ENCODE measurements at places on chromosomes 16 and 17.

GRCh38 chr17:74497471-74497870 lies 31.0 kb downstream of the CD300A start:
- no peak for DNase-seq

- no peak for DNase-seq
Observed at GRCh38 chr17:45411348-45412105, 21.1 kb downstream of the ARHGAP27 start.

DNA sequence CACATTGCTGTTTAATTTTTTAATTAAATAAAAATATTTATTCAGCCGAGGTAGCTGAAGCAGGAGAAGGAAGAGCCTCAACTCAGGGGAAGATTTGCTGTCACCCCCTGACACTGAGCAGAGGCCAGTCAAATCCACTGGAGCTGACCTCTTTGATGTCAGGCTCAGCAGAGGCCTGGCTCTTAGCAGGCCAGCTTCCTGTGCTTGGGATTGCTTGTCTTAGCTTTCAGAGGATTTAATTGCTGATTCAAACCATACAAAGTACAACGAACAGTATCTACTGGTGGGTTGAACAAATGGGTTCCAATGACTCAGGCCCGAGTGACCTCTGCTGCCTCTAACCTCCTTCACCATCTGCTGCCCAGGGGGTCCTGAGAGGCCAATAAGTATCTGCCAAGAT lies 417.0 kb upstream of the HSBP1 start:
- DNase-seq: no peak

- no peak for DNase-seq
Observed at GRCh38 chr16:50957056-50957455, 194.0 kb downstream of the SALL1 start.

GRCh38 chr17:49699966-49700575 lies 7.7 kb downstream of the SLC35B1 start:
- DNase-seq: no peak

- DNase-seq: no peak
Observed at GRCh38 chr16:84327926-84328505, 33.3 kb downstream of the WFDC1 start.

GRCh38 chr17:40190197-40191021 lies 13.1 kb downstream of the RAPGEFL1 start:
- DNase-seq: peak; percentile 45

DNA sequence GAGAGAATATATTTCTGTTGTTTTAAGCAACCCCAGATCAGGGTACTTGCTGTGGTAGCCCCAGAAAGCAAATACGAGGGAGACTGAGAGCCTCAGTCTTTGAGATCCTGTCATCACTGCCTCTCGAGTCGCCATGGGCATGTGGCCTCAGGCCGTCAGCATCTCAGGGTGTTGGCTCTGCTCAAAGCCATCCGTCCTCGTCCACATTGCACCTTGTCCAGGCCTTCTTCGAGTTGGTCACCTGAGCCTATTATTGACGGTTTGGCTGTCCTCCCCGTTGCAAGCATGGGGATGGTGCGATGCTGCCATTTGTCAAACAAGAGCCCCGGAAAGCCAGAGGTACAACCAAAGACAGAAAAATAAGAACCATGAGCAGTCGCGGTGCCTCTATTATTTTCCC lies 136.9 kb downstream of the IRF8 start:
- no peak for DNase-seq

DNA sequence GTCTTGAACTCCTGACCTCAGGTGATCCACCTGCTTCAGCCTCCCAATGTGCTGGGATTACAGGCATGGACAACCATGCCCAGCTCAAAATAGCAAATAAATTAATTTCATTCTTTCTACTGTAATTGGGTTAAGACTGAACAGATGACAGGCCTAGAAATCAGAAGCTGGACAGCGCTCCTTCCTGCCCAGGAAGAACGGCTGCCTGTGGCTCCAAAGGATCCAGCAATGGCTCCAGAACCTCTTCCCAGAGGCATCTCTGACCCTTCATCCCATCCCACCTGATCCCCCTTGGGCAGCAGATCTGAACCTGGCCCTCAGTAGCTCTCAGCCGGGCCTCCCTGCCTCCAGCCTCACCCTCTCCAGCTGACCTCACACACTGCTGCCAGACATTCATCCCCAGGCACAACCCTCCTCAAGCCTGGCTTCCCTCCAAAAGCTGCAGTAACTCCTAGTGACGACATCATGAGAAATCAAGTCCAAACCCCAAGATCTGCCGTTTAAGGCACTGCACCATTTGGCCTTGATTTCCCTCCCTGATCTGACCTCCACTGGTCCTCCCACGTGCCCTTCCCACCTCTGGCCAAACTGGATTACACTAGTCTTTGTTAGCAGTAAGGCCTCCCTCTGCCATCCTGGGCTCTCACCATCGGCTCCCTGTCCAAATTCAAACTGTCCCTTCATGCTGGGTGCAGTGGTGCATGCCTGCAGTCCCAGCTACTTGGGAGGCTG lies 3.1 kb upstream of the MIF4GD start:
- no peak for DNase-seq

- DNase-seq: no peak
Observed at GRCh38 chr17:73747221-73748002, 103.2 kb upstream of the SDK2 start.

DNA sequence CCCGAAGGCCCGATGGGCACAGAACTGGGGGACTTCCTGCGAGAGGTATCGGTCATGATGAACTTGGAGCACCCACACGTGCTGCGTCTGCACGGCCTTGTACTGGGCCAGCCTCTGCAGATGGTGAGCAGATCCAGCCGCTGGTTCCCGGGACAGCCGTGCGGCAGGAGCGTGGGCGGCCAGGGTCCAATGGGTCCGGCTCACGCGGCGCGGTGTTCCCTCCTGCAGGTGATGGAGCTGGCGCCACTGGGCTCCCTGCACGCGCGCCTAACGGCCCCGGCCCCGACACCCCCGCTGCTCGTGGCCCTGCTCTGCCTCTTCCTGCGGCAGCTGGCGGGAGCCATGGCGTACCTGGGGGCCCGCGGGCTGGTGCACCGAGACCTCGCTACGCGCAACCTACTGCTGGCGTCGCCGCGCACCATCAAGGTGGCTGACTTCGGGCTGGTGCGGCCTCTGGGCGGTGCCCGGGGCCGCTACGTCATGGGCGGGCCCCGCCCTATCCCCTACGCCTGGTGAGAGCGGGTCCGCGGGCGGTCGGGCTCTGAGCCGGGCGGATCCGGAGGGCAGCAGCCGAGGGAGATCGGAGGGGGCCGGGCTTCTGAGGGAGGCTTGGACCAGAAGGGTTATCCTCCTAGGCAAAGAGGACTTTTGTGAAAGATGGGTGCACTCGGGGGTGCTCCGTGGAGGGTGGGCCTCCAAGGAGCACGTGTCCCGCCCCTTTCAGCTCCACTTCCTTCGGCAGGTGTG lies 3.0 kb downstream of the TNK1 start:
- DNase-seq: peak; percentile 93

DNA sequence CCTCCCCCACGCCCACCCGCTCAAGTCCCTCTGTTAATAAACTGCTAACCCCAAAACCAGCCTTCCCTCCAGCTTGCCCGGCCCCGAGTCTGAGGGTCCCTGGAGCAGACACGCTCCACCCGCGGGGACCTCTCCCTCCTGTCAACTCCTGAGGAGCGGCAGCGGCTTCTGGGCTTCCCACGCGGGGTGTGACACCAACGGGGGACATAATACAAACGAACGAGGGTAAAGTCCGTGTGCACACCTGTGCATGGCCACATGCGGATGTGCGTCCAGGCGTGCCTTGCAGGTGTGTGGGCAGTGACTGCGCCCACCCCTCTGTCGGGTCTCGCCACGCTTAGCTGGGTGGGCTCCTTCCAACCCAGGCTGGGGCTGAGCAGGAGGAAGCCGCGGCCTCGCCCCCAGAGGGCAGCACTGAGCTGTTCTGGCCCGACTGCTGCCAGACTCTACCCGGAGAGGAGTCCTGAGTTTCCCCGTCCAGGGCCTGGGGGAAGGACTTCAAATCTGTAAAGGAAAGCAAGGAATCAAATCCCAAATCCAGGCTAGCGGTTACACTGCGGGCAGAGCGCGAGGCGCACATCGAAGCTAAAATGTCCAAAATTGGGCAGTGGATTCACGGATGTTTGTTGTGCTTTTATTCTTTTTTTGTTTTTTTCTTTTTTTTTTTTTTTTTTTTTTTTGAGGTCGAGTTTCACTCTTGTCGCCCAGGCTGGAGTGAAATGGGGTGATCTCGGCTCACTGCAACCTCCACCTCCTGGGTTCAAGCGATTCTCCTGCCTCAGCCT lies 24.2 kb upstream of the KRT17 start:
- DNase-seq: peak; percentile 89

GRCh38 chr16:86722970-86723369 lies 144.6 kb downstream of the FOXL1 start:
- no peak for DNase-seq

GRCh38 chr16:87297918-87298631 lies 19.1 kb downstream of the C16orf95 start:
- peak; percentile 67 for DNase-seq

DNA sequence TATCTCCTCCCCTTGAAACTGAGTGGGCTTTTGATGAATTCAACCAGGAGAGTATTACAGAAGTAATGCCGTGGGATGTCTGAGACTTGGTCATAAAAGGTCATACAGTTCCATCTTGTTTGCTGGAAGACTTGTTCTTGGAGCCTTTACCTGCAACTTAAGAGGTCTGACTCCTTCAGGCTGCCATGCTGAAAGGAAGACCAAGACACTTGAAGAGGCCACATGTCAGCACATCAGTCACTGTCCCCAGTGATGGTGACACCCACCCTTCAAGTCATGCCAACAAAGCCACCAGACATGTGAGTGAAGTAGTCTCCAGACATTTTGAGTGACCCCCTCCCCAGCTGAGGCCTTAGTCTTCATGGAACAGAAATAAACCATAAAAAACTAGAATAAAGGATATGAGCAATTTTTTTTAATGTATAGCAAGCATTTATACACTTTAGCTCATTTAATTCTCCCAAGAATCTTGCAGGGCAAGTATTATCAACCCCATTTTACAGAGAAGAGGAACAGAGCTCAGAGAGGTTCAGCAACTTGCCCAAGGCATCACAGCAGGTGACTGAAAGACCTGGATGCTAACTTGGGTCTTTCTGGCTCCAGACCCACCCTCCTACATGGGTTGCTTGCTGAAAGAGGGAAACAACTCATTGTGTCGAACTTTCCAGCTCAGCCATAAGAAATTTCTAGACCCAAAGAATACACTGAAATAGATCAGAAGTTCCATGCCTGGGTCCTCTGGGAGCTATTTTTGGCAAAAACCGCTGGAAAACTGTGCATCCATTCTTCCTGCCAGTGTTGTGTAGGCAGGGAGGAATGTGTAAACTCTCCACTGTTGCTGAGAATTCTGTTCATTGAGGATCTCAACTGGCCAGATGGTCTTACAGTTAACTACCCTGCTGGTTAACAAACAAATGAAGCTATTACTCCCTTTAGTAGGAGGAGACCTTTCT lies 38.1 kb downstream of the SOCS1 start:
- DNase-seq: no peak

GRCh38 chr17:2125013-2125535 lies 70.2 kb downstream of the HIC1 start:
- no peak for DNase-seq

DNA sequence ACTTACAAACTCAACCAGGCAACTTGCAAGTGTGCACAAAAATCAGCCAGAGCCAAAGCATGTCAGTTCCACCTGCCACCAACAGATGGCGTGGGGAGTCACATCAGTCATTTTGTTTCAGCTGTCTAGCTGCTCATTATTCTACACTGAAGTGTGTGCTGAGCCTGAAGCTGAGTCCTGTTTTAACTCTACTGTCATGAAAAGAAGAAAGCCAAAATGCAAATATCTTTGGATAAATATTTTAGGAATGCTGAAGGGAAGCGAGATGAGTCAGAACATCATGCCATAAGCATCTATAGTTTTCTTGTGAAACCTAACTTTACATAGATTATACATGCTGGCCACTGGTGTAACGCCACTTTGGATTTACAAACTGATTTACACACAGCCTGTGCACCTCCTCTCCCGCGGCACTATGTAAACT lies 172.6 kb downstream of the CDK5R1 start:
- DNase-seq: peak; percentile 79

DNA sequence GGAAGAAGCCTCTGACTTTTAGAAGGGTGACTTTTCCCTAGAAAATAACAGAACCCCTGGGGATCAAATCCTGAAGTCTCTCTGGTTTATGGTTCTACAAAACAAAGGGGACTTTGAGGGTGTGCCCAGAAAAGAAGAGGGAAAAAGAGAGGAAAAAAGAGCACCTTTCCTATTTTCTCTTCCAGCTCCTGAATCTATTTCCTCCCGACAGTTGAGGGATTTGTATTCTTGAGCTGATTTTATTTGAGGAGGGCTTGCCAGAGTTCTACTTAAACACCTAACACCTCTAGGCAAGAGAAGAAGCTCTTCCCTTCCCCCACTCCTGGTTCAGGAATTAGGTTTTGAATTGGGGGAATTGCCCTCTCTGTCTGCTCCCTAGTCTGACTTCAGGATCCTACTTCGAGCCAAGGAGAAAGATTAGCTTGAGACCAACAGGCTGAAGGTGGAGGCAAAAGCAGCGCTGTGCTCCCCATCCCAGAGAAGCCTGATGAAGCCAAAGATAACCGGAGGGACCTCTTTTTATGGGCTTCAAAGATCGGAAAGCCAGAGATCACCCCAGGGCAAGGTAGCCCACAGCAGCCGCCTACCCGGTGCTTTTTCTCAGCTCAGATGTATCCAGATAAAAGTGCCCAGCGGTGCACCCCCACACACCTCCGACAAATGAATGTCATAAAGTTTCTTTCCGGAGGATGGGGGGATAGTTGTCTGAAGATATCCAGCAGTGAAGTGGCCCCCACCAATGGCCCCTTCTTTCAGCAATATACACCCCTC lies 796 bp downstream of the HOXB3 start:
- DNase-seq: no peak

- DNase-seq: peak; percentile 83
Observed at GRCh38 chr16:695355-696089, 5.3 kb upstream of the WDR24 start.

DNA sequence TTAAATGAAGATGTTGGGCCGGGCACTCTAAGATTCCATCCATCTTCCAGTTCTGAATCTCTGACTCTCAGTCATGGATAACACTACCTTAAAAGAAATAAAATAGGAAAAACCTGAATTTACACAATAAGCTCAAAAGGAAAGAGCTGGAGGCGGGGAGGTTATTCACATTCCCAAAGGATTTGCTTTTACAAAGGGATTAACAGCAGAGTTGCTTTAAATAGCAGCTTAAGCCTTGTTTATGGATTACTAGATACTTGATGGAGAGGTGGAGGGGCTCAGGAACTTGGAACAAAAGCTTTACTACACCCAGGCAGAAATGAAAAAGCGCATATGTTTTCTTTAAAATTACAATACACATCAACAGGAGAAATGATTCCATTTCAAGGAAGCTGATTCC lies 84.5 kb downstream of the XYLT1 start:
- no peak for DNase-seq

- DNase-seq: no peak
Observed at GRCh38 chr16:81654346-81654745, 124.7 kb upstream of the PLCG2 start.

DNA sequence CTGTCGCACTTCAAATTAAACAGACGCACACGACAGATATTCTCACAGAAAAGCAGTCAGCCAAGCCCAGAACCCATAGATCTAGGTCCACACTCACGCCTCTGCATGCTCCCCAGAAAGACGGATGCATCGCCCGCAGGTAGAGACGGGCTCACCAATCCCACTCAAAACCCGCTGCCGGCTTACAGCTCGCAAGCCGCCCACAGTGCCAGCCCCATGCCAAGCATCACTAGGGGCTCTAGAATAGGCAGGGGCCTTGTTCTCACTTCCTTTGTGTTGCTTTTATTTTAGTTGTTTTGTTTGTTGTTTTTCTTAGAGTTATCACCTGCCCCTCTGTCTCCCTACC lies 336 bp upstream of the BMERB1 start:
- DNase-seq: no peak

GRCh38 chr16:55248494-55248893 lies 75.5 kb upstream of the IRX6 start:
- DNase-seq: no peak

- DNase-seq: no peak
Observed at GRCh38 chr17:12830777-12831247, 41.5 kb downstream of the ARHGAP44 start.

All from GM10248 (cell line).